ENCODE measurements at places on chromosomes 12 and 14. TPM values are rescaled to one million over a fixed set of nuclear protein-coding genes. Genes with fewer than 3 reads are reported as not detected.

The KRT7 gene
- total RNA-seq, result 13.2 TPM

The LRFN5 gene
- 5.4 TPM for total RNA-seq

DNA sequence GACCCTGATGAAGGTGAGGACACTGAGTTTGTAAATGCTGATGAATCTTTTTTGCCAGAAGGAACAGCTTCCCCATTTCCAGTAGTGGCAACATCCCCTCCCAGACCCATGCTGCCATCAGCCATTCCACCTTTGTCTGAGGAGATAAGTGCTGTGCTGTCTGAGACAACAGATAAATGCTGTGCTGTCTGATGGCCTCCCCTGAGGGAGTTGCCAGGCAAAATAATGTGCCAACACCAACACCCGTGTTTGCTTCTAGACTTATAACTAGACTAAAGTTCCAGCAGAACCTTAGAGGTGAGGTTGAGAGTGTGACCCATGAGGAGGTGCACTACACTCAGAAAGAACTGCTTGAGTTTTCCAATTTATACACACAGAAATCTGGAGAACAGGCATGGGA, 349.5 kb downstream of the C12orf75 start:
- DNase-seq, result no peak

DNA sequence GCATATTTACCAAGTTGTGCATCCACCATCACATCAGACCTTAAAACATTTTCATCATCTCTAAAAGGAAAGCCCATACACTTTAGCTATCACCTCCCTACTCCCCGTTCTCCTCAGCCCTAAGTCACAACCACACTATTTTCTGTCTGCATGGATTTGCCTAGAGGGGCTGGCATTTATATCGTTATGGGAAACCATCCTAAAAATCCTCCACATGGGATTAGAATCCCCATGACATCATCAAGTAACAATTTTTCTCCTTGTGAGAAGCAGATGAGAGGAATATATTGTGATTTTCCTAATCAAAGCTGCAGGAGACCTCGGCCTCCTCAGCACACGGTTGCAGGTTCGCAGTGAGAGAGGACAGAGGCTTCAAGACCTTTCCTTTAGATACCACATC, 114.1 kb downstream of the SLC15A4 start:
- DNase-seq, result no peak

DNA sequence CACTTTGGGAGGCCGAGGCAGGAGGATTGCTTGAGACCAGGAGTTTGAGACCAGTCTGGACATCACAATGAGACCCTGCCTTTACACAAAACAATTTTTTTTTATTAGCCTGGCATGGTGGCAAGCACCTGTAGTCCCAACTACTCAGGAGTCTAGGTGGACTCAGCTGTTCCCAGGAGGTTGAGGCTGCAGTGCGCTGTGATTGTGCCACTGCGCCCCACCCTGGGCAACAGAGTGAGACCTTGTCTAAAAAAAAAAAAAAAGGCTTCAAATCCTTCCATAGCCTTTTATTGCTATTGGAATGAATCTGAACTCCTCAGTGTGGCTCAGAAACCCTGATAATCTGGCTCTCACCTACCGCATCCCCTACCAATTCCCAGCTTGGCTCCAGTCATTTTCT, 26.1 kb downstream of the AK7 start:
- no peak for DNase-seq
